ENCODE measurements at places on chromosomes 4 and X.
A peak's percentile ranks its signal among the peaks of the same experiment; 100 is the strongest.

GRCh38 chr4:182916483-182917181, 554 bp downstream of the DCTD start:
- peak; percentile 66 for DNase-seq

DNA sequence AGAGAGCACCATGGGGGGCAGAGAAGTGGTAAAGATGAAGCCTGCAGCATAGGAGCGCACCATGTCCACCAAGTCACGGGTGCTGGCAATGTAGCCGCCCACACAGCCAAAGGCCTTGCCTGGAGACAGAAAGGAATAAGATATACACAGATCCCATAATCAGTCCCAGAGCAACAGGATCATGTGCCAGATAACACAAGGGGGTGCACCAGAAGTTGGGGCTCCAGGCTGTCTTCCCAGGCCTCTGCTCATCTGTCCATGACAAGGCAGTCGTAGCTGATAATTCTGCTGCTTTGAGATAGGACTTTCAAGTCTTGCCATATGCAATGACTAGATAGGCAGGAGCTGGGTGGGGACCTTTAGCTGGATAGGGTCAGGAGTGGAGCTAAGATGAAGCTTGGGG, 14.7 kb downstream of the APEX2 start:
- DNase-seq: no peak

- no peak for DNase-seq
These were observed 112.0 kb downstream of the AFF2 start for GRCh38 chrX:148612431-148612830.

- no peak for DNase-seq
These were observed 39.5 kb upstream of the EMCN start for GRCh38 chr4:100557306-100557705.

DNA sequence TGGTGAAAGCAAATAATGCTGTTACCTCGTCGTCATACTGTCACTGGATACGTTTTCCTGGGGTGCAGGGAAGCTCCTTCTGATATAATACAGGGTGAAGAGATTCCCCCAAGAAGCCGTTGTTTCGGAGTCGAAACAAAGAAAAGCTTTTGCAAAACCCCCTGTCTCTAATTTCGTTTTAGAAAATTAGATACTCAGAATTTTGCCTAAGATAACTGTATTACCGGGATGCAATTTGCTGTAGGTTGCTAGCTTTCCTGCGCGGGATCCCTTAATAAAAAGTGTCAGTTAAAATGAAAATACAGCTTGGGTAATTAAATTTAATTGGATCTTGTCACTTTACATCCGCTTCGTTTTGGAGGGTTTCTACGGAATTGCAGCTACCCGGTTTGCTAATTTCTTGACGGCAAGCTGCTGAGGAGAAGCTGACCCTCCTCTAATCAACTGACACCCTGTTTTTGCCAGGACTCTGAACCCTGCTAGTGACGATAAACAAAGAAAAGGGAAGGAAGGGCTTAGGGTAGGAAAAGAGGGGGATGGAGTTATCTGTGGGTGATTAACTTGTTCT, 174.6 kb downstream of the SHOX start:
- peak; percentile 55 for DNase-seq

DNA sequence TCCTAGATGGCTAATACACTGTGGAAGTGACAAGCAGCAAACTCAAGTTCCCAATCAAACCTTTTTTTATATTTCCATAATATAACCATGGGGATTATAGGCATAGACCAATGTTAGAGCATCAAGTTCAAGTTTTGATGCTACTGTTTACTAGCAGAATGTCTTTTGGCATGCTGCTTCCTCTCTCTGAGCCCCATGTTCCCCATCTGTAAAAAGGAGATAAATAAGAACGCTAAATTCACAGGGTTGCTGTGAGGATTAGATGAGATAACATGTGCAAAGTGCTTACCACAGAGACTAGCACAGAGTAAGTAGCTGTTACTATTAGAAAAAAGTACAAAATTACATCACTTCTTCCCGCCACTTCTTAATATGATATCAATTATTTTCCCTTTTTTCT, 18.0 kb downstream of the MBNL3 start:
- no peak for DNase-seq

GRCh38 chr4:139689093-139689722, 23.6 kb downstream of the MGST2 start:
- DNase-seq: no peak

- no peak for DNase-seq
These were observed 40.7 kb upstream of the MBTPS2 start for GRCh38 chrX:21798677-21799219.

DNA sequence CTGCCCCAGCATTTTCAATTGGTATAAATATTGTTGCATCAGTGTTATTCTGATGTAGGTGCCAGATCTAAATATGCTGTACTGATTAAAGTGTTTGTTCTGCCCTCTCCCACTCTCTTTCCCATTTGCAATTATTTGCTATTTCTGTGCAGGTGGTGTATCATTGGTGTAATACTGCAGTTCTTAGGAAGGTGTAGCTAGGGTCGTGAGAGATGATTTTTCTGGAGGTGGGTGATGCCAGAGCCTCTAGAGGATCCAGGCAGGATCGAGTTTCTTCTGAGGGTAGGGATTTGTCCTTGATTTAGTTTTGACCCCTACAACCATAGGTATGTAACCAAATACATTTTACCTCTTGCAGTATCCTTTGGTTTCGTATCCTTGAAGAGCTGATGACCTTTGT, 1.9 kb downstream of the SMAD1 start:
- DNase-seq: peak; percentile 46

DNA sequence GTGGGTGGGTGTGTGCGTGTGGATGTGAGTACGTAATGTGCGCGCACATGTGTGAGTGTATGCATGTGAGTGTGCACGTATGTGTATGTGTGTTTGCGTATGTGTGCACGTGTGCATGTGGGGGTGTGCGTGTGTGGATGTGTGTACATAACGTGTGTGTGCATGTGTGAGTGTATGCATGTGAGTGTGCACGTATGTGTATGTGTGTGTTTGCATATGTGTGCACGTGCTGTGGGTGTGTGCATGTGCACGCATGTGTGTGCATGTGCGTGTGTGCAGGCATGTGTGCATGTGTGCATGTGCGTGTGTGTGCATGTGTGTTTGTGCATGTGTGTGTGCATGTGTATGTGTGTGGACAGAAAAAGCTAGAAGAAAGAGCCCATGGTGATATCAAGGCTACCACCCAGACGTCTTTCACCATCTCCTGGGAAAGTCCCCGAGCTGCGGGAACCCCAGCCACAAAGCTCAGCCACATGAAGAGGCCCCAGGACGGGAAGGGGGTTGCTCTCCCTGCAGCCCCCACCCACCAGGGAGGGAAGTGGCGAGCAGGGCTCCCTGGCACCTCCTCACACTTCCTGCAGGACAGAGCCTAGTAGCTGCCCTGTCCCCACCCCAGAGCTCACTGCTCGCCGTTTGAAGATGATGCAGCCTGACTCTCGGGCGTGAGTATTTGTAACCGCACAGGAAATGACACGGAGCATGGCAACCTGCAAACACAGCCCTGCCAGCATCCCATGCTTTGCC, 108.3 kb downstream of the DCTD start:
- no peak for DNase-seq

DNA sequence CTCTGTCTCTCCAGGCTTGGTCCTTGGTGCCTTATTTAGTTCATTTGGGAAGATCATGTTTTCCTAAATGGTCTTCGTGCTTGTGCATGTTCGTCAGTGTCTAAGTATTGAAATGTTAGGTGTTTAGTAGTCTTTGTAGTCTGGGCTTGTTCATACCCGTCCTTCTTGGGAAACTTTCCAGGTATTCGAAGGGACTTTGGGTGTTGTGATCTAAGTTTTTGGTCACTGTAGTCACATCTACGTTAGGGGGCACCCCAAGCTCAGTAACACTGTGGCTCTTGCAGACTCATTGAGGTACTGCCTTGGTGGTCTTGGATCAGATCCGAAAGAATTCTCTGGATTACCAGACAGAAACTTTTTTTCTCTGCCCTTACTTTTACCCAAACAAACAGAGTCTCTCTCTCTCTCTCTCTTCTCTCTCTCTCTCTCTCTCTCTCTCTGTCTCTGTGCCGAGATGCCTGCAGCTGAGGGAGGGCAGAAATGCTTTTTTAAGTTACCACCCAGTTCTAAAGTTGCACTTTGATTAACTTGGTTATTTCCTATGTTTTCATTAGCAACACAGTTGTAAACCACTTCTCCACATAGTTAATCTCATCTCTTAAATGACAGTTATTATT, 67.6 kb upstream of the SLC7A3 start:
- DNase-seq: peak; percentile 49

DNA sequence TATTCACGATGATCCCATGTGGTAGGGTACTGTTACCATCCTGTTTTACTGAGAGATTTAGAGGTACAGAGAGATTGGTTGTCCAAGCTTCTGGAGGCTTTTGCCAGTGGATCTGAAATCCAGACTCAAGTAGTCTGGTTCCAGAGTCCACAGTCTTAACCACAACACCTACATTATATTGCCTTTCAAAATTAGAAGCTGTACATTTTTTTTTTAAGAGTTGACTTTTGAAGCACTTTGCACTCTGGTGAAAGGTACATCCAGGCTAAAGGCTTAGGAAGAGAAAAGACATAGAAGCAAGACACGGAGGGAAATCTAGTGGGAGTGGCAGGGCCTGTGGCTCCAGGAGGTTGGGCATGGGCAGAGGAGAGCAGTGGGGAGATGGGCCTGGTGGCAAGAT, 122.1 kb downstream of the AFF1 start:
- DNase-seq: no peak

Measured in brain (organoid and tissue), 16 donors.